ENCODE measurements at places on chromosomes 1 and 21. TPM values are rescaled to one million over a fixed set of nuclear protein-coding genes. Genes with fewer than 3 reads are reported as not detected.
A peak's percentile ranks its signal among the peaks of the same experiment; 100 is the strongest.

Gene TNFRSF25
- 17.1 TPM for total RNA-seq

Gene EXOC8
- 13.3 TPM for total RNA-seq

Gene PYHIN1
- 2.1 TPM for total RNA-seq

Gene BATF3
- total RNA-seq = 3.5 TPM

Gene MANEAL
- 10.2 TPM for total RNA-seq

Gene PIK3R3
- total RNA-seq = 55.8 TPM

Gene IL23R
- total RNA-seq = 0.18 TPM

Gene C1QB
- total RNA-seq = 92.9 TPM

Gene DISC1
- 9.6 TPM for total RNA-seq

Gene MMP23B
- 16.6 TPM for total RNA-seq

Gene SRGAP2B
- total RNA-seq = 36.4 TPM

Gene SYTL1
- total RNA-seq = 93.6 TPM

Gene MCOLN3
- 3.2 TPM for total RNA-seq

GRCh38 chr1:6496365-6496721 is 4.9 kb upstream of the PLEKHG5 start:
- no peak for DNase-seq

DNA sequence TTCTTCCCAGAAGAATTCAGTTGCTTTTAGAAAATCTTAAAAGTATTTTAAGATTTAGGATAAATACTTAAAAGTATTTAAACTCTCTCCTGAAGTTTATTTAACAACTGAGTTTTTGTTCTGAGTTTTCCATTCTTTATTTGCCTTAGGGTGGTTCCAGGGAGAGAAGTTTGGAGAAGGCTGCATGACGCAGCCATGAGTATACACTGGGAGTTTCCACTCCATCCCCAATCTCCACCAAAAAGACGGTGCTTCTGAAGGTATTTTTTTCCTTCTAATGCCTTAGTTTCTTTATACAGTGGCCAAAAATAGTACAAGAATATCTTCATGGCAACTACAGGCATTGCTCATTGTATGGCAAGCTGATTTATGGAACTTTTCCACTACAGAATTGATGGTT is 122.7 kb downstream of the ST6GALNAC5 start:
- no peak for DNase-seq

- no peak for DNase-seq
These were observed 85.2 kb upstream of the ADAM30 start for GRCh38 chr1:119981496-119981895.

DNA sequence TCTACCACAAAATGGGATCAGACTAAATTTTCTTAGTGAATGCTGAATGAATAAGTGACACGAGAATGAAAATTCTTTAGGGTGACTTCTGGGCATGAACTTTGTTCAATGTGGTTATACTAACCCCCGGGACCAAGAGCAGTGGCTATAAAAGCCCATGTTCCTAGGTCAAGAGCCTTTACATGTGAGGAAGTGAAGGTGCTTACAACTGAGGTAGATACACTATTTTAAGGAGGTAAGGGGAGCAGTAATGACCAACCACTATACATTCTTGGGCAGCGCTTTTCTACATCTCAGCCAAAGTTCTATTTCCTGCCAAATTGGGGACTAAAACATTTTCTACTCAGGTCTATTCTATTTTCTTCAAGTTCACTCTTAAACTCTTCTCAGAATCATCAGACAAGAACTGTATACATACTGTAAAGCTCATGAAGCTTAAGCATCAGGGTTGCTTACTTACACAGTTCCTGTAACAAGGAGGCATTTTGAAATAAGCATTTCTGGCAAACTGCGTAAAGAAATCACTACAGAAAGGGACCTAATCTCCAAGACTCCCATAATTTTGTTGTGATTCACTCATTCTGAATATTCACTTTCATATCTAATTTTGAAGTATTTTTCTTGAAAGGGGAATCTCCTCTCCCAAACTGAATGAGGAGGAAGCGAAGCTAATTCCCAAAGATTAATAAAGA is 8.5 kb upstream of the ARHGAP29 start:
- no peak for DNase-seq

GRCh38 chr21:42160111-42160721 is 58.7 kb upstream of the ABCG1 start:
- peak; percentile 34 for DNase-seq

DNA sequence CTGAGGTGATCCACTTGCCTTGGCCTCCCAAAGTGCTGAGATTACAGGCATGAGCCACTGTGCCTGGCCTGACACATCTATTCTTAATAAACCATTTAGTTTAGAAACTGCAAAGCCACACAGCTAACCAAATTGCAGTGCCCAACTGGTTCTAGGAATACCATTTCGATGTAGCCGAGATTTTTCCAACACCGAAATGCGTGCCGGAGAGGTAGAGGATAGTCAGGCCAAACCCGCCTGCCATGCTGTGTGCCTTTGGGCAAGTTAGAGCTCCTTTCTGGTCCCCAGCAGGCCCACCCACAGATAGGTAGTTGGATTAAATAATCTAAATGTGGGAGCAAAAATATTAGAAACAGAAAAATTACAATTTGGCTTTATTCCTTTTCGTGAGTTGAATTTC is 254.4 kb downstream of the FOXD2 start:
- peak; percentile 34 for DNase-seq

- no peak for DNase-seq
These were observed 251.7 kb downstream of the BRINP3 start for GRCh38 chr1:190226006-190226405.

- DNase-seq = no peak
These were observed 5.7 kb downstream of the GJA5 start for GRCh38 chr1:147754661-147755060.

- DNase-seq = no peak
These were observed 314.0 kb downstream of the LMO4 start for GRCh38 chr1:87642581-87643221.

DNA sequence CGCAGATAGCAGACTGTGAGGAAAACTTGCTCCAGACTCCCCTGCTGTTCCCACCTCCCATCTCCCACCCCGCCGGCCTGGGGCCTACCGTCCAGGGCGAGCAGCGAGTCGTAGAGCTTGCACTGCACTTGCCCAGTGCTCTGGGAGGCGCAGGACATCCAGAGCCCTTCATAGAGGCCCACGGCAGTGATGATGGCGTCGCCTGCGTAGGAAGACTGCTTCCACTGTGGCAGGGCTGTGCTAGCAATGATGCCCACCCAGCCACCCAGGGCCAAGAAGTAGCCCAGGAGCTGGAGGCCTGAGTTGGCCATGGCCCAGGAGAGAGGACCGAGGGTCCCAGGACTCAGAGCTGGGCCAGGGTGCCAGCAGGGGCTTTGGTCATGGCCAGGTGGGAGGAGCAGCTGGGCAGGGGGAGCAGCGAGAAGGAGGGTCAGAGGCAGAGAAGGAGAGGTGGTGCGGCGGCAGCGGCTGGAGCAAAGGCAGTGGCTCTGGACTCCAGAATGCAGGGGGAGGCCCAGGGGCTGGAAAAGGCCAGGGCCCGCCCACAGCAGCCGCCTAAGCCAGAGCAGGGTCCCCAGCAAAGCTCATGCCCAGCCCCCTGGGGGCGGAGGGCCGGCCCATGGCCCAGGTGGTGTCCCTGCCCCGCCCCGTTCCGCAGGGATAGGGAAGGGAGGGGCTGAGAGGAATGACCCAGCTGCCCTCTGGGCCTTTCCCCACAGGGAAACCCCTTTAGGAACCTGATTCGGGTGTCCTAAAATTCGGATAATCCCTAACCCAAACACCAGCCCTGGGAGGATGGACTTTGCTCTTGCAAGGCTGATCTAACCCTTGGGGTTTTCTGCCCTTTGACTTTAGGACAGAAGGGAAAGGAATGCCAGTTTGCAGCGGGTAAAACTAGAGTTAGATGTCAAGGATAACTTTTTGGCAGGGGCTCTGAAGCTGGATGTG is at the start of gene CLDN19:
TSS of gene CLDN19 (minus strand) at position 484 of the 948 bp plus-strand sequence. CDS start at position 311, 173 bp downstream.
- no peak for DNase-seq

- no peak for DNase-seq
These were observed 50.6 kb downstream of the DNTTIP2 start for GRCh38 chr1:93828367-93828755.

GRCh38 chr1:227741166-227741870 is 6.1 kb downstream of the SNAP47 start:
- DNase-seq = no peak

DNA sequence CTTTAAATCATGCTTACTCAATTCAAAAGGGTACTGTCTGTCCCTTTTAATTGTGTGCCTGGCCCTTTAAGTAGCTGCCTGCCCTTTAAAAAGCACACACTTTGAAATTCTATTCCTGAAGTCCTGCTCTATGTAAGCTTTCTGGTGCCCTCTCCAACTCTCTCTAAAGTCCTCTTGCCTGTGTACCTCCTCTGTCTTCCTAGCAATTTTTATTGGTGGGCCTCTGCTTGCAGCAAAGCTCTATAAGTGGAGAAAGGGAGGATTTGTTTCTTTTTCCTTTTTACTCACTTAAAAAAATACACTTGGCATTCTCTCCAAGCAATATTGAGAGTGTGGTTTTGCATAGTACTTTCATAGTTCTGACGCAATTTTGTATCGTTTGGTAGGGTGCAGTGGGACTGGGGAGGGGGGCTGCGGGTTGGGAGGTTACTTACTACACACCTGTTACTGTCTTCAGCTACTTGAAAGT is 135.4 kb downstream of the LMO4 start:
- DNase-seq = no peak

- no peak for DNase-seq
These were observed 357.4 kb downstream of the LMX1A start for GRCh38 chr1:164999146-164999545.

- DNase-seq = no peak
These were observed 9.9 kb downstream of the CD160 start for GRCh38 chr1:145729196-145729595.

GRCh38 chr21:17002594-17003257 is 510.1 kb upstream of the CXADR start:
- DNase-seq = no peak

DNA sequence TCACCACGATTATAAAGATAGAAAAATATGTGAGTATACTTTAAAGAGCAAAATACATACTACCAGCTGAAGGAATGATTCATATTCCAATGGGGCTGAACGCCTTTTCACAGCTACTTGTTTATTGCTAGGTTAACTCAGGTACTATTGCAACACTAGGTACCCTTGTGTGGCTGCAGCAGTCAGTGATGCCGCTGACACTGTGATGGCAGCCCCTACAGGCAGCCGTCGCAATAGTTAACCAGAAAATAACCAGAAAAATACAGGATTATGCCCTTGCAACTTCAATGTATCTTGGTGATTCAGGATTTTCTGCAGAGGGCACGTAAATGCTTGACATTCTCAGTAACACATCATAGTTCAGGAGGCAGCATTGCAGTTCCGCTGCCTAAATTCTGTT is 1.6 kb upstream of the MARK1 start:
- DNase-seq = no peak

GRCh38 chr1:187443939-187444338 is 615.2 kb downstream of the PLA2G4A start:
- DNase-seq = no peak

GRCh38 chr1:171083222-171083621 is 7.5 kb upstream of the FMO3 start:
- DNase-seq = no peak

DNA sequence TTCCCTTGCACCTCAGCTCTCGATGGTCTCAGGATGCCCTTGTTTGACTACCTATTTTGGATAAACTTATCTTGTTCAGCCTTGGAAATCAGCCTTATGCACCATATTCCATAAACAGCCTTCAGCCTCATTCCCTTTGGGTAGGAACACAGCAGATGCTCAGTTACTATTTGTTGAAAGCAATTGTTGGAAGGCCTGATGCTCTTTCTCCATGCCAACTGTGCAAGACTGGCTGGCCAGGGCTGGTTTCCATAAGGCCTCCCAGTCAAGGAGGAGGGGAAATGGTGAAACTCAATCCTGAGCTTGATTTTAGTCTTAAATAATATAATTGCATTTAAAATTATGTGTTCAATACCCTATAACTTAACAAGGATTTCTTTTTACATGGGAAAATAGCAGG is 121.1 kb upstream of the DEPDC1 start:
- no peak for DNase-seq

DNA sequence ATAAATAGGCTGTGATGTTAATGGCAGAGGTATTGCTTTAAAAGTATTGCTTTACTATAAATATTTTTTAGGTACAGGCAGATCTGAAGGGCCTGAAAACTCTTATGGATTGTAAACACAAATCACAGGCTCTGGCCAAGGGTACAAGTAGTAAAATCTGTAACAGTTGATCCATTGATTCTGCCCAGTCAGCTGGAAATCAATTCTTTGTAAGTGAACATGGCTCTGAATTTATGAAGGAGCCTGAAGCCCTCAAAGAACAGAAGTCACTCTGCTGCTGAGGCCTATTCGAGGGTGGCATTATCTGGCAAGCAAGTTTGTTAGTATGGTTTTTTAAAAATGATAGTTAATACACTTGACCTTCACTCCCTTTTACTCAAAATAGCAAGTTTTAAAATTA is 834.0 kb upstream of the TMPRSS15 start:
- no peak for DNase-seq

DNA sequence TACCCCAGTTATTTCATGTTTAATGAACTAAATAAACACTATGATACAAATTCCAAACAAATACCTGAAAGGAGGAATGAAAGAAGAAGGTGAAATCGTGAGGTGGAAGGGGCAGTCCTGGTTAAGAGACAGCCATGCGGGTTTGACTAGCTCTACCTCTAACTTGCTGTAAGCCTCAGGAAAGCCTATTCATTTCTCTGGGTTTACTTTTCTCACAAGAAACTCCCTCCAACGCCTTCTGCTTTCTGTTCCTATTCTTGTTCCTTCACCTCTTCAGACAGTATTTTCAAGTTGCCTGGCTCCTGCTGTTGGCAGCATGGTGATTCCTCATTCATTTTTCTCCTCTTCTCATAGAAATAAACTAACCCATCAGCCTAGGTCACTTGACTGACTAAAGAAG is 92.4 kb downstream of the NTPCR start:
- DNase-seq = no peak

DNA sequence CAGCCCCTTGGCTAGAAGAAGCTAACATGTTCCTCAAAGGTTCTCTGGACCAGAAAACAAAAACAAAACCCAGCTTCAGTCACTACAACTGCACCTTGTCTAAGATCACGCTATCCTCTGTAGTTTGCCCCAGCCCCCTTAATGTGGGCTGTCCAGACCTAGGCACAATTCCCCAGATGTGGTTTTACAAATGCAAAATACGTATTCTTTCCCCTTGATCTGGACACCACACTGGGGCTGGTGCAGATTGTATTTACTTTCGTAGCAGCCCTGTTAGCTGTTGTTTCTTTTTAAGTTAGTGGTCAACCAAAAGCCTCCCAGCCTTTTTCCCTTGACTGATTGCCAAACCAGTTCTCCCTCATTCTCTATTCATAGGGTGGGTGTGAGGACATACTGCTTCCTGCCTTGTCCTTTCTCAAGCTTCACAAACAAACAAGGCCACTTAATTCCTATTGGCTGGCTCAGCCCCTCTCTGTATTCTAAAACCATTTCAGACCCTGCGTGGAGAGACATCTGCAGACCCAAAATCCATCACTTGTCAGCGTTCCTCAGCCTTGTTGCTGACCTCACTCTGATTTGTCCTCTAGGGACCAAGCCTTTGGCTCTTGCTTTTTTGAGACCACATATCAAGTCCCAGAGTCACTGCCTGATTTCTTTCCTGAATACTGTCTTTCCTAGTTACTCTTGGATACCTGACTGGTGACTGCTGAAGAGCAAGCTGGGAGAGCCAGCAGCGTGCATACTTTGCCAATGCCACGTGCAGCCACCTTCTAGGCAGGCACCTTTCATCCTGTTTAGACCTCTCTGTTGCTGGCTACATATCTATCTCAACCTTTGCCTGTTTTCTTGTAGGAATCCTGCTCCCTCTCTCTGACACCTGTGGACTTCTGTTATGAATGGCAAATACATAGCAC is 96.4 kb upstream of the RAB3GAP2 start:
- DNase-seq = no peak

GRCh38 chr1:62613890-62614289 is 16.6 kb downstream of the ANGPTL3 start:
- no peak for DNase-seq

Data from ureter (tissue), 1 donor.